ENCODE measurements at places on chromosomes 2 and 18. TPM values are rescaled to one million over a fixed set of nuclear protein-coding genes. Genes with fewer than 3 reads are reported as not detected.

- DNase-seq = no peak
Measured at GRCh38 chr2:146850746-146851145, 994.1 kb upstream of the ACVR2A start.

GRCh38 chr2:60839126-60839813 is 42.1 kb upstream of the REL start:
- no peak for DNase-seq

DNA sequence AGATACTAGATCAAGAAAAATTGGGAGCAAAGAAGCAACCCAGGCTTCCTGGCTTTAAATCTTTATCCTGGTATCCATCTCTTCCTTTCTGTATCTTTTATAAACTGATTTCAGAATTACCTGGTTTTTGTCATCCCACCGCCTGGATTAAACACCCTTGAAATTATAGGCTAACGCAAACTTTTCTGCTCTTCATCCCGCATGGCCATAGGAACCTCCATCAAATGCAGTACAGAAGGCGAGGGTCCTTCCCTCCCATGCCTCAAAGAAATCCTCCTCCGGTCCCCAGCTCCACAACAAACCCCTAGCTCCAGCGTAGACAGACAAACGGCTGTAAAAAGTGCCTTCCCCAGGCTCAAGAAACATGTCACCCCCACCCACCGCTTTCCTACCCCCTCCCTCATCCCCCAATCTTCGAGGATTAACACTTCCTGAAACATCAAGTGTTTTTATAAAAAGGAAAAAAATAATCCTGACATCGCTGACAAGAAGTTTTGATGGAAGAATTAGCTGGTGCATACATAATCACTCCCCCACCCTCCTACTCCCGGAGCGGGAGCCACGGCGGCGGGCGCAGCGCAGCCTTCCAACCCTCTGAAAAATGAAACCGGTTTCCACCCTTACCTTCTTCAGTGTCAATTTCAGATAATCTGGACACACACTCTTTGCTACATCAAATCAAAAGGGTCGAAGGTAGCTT is 7.6 kb downstream of the DLX1 start:
- DNase-seq = no peak

- DNase-seq = no peak
Measured at GRCh38 chr2:188997263-188997662, 23.1 kb downstream of the COL3A1 start.

Gene CFC1
- total RNA-seq = not detected

GRCh38 chr18:63963615-63964256 is 6.1 kb upstream of the SERPINB8 start:
- DNase-seq = peak; percentile 53

Gene MPP4
- total RNA-seq = 5.3 TPM

GRCh38 chr2:55811048-55811447 is 112.5 kb downstream of the EFEMP1 start:
- no peak for DNase-seq

DNA sequence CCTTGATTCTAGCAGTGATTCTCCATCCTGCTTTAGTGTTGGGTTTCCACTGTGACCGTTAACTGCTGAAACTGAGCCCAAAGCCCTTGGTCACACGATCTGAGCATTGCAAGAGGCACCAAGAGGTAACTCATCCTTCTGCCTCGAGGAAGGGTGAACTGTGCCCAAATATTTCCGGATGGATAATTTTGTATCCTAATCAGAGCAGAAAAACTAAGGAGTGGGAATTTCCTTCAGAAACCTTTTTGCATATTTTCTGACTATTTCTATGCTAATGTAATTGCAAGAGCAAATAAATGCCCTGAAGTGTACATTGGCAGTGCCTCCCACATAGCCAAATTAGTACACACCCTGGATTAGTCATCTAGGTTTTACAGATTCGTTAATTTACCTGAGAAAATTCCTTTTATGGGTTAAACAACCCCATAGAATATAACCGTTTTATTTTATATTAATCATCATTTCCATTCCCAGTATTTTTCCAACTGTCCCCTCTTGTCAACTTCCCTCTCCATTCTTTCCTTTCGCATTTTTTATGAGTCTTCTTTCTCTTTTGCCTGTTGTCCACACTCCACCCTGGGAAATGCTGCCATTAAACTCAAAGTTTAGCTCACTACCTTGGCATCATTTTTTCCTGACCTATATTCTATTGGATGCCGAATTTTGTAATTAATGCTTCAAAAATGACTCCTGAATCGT is 31.7 kb upstream of the COBLL1 start:
- no peak for DNase-seq

Gene PPM1G
- total RNA-seq = 144 TPM

- no peak for DNase-seq
Measured at GRCh38 chr2:71832388-71832787, 315.3 kb downstream of the CYP26B1 start.

Gene BMPR2
- total RNA-seq = 19.4 TPM

Gene SKOR2
- not detected for total RNA-seq

- DNase-seq = no peak
Measured at GRCh38 chr2:10273215-10274175, 29.2 kb upstream of the HPCAL1 start.

Gene MROH2A
- not detected for total RNA-seq

DNA sequence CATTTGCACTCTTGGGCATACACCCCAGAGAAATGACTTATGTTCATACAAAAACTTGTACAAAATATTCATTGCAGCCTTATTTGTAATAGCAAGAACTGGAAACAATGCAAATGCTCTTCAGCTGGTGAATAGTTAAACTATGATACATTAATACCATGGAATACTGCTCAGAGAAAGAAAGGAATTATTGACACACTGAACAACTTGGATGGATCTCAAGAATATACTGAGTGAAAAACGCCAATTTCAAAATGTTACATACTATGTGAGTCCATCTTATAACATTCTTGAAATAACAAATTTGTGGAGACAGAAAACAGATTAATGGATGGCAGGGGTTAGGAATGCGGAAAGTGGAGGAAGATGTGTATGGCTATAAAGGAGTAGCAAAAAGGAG is 17.2 kb downstream of the LNPK start:
- DNase-seq = no peak

Gene ELOA2
- total RNA-seq = not detected

Gene CNRIP1
- total RNA-seq = 14.0 TPM

DNA sequence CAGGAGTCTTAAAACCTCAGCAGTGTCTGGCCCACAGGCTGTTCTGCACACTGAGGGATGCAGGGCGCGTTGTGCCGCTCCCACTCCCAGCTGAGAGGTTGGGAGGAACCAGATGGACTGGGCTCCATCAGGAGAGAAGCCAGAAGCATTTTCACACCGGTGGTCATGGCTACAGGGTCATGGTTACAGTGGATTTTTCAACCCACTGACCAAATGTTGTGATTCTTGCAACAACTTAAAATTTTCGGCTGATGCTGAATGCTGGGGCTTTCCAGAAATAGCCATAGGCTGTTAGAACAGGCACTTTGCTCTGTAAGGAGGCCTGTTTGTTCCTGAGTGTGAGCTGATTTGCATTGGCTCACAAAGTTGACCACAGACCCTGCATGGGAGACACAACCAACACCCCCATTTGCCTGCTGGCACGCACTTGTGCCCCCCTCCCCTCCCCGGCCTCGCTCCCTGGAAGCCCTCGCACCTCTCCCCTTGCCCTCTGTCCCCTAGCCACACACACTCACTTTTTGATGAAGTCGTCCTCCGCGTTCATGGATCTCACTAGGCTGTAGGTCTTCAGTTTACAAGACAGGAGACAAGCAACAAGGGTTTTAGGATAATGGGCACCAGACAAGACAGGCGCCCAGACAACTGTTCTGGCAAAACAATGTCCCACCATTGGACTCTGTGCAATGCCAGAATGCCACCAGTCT is 3.4 kb downstream of the LPIN1 start:
- DNase-seq = no peak

GRCh38 chr2:130374587-130375290 is 18.9 kb downstream of the PTPN18 start:
- no peak for DNase-seq

Gene MAP4K3
- total RNA-seq = 35.6 TPM

Measured in SJSA1 (cell line).